Endodermal cell (in vitro differentiated cells): ENCODE measurements at places on chromosomes 16 and 17. TPM values are rescaled to one million over a fixed set of nuclear protein-coding genes. Genes with fewer than 3 reads are reported as not detected.
A peak's percentile ranks its signal among the peaks of the same experiment; 100 is the strongest.

RNF157 gene
- 3.5 to 9.6 TPM (median 7.1 TPM) in 3 replicates for total RNA-seq

MLYCD gene
- 10.8 to 25.7 TPM (median 11.1 TPM) in 3 replicates for total RNA-seq

CCL11 gene
- not detected in 3 replicates for total RNA-seq

WFIKKN1 gene
- 7.7 and 8.1 TPM in 2 replicates for total RNA-seq

TBC1D3C gene
- 0.22 TPM in 1 of 2 replicates, not detected in the other for total RNA-seq

FLYWCH1 gene
- total RNA-seq: 18.5 and 20.5 TPM in 2 replicates

SLC16A6 gene
- total RNA-seq: 0.07 and 0.18 TPM in 2 replicates

SSTR5 gene
- total RNA-seq: 0.45 and 0.64 TPM in 2 replicates

- peak; percentile 27 for DNase-seq
These were observed 101.1 kb downstream of the C16orf78 start for GRCh38 chr16:49474741-49475140.

GRCh38 chr17:57665696-57666095 lies 79.4 kb downstream of the CCDC182 start:
- peak; percentile 62 for DNase-seq

DNA sequence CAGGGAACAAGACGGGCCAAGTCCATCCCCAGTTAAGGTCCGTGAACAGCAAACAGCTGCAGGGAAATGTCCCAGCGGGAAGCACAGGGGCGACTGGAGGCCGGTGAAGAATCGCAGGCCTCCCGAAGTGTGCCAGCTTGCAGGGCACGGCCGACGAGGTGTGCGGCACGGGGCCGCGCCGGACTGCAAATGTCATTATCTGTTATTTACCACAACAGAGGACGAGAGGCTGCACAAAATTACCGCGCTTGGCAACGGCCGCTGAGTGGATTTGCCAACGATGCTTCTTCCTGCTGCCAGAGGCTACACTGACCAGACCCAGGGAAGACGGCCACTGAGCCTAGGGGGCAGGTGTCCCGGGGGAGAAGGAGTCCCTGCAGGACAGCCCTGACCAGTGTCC lies 53.1 kb downstream of the RPH3AL start:
- DNase-seq: no peak

DNA sequence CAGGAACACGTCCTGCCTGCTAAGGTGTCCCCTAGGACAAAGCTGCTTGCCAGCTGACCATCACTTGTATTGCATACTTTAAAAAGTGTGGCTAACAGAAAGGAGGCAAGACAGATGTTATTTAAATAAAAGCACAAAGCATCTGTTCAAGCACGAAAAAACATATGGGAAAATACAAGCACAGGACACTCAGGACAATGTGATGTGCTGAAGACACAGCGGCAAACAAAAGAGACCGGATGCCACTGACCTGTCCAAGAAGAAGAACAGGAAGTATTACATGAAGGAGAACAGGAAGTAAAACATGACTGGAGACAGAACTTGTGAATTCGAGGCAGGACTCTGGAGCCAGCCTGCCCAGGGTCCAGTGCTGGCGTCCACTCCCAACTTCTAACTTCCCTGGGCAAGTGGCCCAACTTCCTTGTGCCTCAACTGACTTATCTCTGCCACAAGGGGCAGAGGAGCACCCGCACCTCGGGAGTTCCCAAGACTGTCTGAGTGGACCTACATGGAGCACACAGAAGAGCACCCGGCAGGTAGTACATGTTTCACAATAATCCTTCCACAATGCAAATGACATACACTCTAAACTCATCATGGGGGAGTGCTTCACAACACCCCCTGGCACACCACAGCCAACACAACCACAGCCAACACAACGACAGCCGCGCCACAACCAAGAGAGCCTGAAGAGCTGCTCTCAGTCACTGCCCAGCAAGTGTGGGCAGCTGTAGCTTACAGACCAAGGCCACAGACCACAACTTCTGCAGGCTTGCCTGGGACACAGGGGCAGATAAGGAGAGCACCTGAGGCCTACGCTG lies 36.6 kb downstream of the ANKRD11 start:
- no peak for DNase-seq

GRCh38 chr16:11759163-11759834 lies 16.6 kb upstream of the TXNDC11 start:
- no peak for DNase-seq

- peak; percentile 43 for DNase-seq
These were observed 13.9 kb upstream of the MLLT6 start for GRCh38 chr17:38691154-38691553.

DNA sequence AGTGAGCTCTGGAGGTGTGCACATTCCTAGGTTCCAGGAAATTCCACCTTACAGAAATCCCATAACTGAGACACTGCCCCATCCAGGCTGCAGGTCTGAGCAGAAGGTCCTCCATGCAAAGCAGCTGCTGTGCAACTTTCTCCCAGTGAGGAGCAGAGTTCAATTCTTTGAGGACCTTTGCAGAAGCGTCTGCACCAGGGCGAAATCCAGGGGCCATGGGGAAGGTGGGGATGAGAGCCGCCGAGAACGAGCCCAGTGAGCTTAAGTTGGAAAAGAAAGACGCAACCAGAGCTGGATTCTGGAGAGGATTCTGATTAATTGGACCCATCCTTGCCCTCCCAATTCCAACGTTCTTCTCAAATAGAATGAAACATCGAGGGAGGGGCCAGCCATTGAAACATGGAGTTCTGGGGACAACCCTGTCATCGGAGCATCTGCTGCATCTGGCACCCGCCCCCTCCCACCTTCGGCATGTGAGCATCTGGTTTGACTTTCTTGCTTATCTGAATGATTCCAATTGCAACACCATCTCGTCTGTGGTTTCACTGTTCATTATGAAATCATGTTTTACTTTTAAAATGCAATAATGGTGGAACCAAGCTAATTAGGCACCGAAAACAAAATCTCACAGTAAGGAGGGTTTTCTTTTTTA lies 190.6 kb upstream of the FOXF1 start:
- no peak for DNase-seq

DNA sequence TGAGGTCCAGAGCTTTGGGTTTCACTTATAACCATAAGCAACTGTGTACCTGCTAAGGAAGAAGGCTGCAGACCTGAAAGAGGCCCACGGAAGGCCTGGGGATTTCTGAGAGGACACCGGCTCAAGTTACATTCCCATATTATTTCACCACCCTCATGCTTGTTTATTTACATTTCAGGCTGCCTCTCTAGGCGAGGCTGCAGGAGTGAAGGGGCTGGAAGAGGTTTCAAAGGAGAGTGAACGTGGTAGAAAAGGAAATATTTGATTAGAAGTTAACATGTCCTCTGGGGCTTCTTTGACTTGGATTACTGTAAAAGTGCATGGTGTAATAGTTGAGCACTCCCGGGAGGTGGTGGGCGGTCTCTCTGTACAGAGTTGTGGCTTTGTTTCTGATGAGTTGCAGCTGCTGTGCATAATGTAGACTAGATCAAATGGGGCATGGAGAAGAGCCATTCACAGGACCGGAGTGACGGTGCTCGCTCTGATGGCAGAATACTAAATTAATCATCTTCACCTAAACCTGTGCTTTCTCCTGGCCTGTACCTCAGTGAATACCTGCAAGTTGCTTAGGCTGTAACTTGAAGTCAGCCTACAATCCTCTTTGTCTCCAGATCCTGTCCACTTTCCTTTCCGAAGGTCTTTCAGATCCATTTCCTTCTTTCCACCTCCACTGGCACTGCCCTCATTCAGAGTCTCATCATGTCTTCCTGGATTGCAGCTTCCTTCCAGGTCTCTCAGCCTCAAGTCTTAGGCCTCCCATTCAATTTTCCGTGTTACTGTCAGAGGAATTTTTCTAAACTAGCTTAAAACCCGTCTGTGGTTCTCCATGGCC lies 1.9 kb upstream of the CPD start:
- no peak for DNase-seq

DNA sequence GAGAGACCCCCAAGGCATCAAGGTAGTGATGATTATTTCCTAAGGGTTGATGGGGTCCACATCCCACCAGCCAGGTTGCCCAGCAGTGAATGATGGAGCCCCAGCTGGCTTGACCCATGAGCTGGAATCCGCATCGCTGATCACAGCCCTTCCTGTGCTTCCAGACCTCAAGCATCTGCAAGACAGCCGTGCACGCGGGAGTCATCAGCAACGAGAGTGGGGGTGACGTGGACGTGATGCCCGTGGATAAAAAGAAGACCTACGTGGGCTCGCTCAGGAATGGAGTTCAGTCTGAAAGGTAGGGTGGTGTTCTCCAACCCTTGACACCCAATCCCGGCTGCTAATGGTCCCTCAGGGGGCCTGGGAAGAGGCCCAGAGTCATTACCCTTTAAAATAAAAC lies 69.3 kb downstream of the CRISPLD2 start:
- no peak for DNase-seq

DNA sequence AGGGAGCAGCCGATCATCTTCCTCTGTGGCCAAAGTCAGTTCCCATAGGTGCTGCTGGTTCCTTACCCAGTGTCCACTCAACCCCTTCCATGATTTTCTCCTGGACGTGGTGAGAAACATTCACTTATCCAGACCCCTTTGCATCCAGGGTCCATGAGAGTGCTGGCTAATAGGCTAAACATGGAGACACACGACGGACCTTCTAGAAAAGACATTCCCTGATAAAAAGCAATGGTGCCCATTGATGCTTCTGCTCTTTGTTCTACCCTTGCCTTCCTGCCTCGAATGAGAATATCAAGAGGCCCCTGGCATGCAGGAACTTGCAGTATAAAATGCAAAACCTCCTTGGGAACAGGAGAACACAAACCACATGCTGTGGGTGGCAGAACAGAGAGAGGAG lies 2.3 kb downstream of the TEKT5 start:
- DNase-seq: no peak

DNA sequence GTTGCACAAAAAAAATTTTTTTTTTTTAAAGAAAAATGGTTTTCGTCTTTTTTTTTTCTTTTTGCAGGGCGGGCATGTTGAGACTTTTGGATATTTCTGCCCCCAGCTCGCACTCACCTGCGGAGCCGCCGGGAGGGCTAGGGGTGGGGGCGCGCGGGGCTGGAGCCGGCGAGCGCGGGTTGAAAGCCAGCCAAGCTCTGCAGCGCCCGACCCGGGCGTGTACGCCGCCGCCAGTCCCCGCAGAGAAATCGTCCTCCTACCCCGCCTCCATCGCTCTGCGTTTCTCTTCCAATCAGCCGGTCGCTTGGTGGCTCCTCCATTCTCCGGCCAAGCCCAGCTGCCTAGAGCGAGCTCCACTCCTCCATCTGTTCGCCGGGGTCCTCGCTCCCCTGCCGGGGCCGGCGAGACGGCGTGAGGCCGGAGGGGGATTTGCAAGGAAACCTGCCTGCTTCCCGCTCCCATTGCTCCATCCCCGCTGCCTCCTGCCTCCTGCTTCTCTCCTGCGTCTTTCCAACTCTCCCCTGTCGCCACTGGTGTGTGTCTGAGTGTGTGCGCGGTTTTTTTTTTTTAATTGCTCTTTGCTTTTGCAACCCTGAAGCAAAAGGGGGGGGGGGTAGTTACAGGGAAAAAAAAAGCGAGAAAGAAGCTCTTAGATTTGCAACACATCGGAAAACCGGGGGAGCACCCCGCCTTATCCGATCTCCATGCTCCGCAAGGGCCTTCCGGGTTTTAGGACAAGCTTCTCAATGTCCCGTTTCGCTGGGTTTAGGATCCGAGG lies 1.8 kb upstream of the UBTF start:
- DNase-seq: peak; percentile 96

DNA sequence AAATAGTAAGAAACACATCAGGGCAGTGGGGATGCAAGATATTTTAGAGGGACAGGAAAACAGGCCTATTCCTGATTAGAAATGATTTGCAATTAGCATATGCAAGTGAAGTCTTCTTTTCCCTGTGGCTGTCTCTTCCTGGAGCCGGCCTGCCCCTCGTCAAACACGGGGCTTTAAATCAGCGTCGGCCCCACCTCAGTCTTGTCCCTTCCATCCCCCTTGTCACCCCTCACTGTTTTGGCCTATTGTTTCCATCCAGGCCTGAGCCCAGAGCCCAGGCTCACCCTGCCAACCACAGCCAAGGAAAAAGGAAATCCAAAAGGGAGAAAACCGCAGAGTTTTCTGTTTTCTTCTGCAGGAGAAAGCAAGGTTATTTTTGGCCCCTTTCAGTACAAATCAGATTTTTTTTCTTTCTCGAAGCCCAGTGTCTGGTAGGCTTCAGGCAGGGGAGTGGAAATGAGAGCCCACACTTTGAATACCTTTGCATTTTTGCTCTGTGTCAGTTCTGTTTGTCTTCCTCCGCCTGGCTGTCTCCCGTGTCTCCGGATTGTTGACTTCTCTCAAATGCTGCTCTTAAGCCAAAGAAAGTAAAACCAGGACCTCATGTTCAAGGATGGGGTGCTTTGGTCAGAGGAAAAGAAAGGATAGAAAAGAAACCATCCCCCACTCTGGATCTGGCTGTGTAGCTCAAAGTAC lies 399.9 kb upstream of the CDH11 start:
- peak; percentile 49 for DNase-seq
